NCI-H510A treated with DMSO at 0.1 percent for 48 hours (cell line): ENCODE measurements at places on chromosomes 12 and 14.

DNA sequence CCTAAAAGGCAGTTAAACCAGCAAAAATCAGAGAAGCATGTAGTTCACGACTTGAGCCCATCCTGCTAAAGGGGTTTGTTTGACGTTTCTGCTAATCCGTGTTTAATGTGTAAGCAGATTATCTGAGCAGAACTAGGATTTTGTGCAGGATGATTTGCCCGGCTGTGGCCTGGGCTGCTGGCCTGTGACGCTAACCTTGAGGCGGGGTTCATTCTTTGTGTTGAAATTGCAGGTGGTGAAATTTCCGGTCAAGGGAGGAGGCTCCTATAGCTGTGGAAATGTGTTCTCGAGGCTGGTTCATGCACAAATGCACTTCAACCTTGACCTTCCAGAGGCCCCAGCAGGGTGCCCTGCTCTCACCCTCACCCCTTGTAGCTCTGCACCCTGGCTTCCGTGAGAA, 63.7 kb downstream of the SLC24A4 start:
- no peak for DNase-seq

- DNase-seq = no peak
Measured at GRCh38 chr12:91561301-91561957, 378.8 kb upstream of the DCN start.

DNA sequence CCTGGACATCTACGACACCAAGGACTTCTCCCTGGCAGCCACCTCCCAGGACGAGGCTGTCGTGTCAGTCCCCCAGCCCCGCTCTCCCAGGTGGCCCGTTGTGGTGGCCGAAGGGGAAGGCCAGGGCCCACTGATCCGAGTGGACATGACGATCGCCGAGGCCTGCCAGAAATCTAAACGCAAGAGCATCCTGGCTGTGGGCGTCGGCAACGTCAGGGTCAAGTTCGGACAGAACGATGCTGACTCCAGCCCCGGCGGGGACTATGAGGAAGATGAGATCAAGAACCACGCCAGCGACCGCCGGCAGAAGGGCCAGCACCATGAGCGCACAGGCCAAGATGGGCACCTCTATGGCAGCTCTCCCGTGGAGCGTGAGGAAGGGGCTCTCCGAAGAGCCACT, 118.6 kb downstream of the SLC15A4 start:
- DNase-seq = no peak

- no peak for DNase-seq
Measured at GRCh38 chr12:74945771-74946198, 263.9 kb downstream of the KCNC2 start.

GRCh38 chr12:113823016-113823415, 143.1 kb downstream of the RBM19 start:
- DNase-seq = no peak

DNA sequence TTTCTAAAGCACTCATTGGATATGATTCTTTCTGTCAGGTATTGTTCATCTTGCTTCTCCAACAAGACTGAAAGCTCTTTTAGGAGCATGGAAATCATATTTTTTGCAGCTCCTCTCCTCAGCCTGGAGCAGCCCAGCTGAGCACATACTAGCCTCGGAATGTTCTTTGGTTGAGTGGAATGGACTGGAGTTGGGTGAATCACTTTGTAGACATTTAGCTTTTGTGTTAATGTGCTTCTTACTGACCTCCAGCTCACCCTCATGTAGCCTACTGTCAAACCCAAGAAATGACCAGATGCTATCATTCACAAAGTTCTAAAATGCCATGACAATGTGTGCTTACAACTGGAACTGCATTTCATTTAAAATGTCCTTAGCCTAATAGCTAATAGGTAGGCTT, 161.1 kb downstream of the NUAK1 start:
- DNase-seq = no peak
